D721Med (cell line): ENCODE measurements at places on chromosomes 2 and 18.

GRCh38 chr18:55900380-55900779 is 312.4 kb upstream of the TCF4 start:
- DNase-seq: no peak

- DNase-seq: no peak
Measured at GRCh38 chr2:47069628-47070154, 85.4 kb downstream of the STPG4 start.

DNA sequence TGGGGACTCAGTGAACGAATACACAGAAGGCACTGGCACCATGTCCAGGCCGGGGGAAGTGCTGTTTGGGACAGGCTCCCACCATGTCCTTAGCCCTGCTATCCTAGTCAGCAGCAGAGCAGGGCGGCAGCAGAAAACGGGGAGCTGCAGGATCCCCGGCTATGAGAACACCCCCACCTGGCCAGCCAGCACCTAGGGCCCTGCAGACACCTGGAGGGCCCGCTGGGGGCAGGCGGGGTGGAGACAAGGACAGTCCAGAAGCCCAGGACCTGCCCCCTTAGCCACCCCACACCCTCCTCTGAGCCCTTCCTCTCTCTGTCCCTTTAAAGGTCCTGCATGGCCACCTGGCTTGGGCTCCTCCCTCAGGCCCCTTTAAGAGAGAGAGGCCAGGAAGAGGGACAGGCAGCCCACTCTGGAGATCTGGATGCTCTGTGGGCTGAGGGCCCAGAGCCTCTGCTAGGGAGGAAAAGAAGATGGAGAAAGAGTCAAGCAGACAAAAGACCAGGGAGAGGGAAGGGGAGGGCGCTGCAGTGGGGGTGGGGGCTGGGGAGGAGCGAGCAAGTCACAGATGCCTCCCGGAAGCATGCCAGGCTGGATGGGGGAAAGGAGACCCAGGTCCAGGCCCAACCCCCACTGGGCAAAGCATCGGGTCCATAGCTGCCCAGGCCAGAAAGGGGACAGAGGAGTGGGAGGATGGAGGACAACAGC is 48.6 kb downstream of the BIN1 start:
- no peak for DNase-seq

DNA sequence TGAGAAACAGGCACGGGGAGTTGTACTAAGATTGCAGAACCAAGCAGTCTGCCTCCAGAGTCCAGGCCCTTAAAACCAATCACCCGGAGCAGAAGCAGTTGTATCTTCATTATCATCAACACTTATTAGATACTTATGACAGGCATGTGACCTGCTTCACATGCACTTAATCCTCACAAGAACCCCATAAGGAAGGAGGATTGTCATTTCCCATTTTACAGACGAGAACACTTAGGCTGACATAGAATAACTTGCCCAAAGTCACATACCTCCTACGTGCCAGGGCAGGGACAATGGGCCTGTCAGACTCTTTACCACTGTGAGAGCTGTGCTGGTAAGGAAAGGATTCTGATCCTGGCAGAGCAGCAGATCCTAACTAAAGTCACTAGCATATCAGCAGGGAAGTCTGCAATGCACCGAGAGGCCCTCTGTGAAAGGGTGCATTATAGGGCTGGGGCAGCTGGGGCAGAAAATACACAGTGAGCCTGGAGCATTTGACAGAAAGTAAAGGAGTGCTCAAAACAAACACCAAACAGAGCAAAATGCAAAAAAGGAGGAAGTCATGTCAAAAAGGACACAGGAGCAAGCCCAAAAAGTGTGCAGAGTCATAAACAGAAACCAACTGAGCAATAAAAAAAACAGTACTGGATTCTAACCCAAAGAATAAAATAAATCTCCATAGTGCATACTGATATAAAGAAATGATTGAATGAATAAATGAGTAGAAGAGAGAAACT is 55.9 kb upstream of the SP3 start:
- no peak for DNase-seq

- DNase-seq: no peak
Measured at GRCh38 chr2:129741165-129741564, 238.3 kb upstream of the RAB6C start.

DNA sequence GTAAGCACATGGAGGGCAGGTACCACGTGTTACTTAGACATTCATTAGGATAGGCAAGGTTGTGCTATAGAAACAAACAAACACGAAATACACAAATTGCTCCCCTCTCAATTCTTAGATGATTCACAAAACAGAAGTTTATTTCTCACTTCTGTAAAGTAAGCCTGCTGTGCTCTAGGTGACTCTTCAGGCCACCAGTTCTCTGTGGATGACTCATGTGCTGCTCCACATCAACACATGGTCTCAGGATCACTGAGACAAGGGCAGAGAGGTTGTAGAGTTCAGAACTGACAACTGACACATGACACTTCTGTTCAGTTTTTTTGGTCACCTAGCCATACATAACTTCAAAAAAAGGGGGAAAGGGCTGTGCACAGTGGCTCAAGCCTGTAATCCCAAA is 70.6 kb downstream of the DAW1 start:
- DNase-seq: no peak

DNA sequence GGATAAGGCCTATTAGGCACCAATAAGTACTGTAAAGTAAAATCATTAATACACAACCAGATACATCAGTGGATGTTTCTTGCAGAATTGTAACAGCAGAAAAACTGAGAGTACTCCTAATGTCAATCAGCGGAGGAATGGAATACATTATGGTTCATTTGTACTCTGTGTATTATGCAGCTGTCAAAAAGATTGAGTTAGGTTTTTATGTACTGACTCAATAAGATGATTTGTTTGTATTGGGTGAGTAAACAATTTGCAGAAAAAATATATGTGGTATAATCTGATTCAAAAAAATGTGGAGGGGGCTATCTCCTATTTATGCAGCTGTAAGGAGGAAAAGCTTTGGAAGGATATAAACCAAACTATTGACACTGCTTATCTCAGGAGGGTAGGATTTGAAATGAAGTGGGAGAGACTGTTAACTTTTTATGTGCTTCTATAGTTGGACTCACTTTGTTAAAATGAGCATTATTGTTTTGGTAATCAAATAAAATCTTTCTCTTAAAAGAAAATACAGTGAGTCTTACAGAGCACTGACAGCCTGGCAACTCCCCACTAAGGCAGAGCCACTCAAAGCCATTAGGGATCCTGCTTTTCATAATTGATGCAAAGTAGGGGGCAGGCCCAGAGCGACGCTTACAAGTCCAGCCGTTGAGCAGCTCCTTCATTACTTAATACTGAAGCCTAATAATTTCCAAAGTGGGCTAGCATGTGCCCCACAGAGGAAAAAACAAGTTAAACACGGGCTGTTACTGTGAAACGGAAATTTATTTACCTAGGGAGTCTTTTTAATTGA is 168.8 kb downstream of the PHLPP1 start:
- DNase-seq: no peak

DNA sequence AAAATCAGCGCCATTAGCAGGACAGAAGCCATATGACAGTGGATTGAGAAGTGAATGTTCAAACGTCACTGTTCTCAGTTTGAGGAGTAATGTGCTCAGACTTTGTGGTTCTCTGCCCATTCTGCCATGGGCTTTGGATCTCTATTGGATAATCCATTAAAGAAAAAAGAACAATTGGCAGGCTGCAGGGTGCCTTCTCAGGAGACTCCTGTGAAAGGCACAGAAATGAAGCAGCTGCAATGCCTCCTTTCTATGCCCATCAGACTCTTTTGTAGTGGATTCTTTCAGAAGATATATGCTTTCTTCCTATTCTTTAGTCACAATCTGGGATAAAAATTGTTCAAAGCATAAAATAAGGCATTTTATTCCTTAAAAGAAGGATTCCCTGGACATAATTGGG is 506.9 kb upstream of the KLHL29 start:
- no peak for DNase-seq

- DNase-seq: no peak
Measured at GRCh38 chr2:120764492-120764891, 28.8 kb downstream of the GLI2 start.

DNA sequence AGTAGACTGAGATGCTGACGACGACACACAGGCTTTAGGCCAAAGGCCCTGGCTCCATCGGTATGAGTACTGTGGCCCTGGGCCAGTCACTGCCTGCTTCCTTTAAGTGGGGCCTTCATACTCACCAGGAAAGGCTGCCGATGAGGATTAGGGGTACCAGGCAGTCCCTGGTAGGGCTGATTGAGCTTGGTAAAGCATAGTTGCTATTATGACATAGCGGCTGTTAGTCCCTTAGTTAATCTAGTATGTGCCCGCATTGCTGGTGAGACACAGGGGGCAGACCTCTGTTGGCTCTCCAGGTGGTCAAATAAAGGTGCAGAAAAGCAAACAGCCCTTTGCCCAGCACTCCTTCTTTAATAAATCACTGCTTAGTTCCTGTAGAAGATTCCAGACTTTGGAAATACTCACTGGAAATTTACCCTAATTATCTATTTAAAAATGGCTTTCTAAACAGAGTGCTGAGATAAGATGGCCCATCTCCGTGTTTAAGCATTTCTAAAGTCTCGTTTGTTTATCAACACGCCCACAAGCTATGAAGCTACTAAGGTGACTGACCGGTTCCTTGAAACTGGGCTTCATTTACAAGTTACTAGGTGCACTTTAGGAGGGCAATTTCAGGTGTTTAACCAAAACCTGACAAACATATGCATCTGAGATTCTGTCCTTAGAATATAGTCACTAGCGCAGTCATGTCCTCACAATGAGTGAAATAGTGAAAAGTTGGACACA is 8.7 kb upstream of the BIN1 start:
- no peak for DNase-seq

DNA sequence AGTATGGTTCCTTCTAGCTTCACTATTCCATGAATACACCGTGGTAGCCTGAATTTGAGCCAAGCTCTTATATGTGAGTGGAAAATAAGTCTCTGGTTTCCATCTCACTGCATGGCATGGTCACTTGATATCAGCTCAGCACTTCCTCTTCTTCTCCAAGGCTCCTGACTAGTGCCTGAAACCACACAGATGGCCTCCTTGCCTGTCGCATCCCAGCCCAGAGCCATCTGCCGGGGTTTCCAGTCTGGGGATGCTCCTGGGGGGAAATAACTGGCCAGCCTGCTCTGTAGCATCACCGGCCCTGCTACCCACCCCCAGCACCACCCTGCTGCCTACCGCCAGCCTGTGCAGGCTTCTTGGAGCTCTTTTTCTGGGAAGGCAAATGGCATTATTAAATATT is 7.7 kb upstream of the MARCHF4 start:
- no peak for DNase-seq

GRCh38 chr2:79512442-79513401 is at the start of gene CTNNA2:
TSS of gene CTNNA2 (plus strand) at chr2:79513051.
- DNase-seq: peak; percentile 47

DNA sequence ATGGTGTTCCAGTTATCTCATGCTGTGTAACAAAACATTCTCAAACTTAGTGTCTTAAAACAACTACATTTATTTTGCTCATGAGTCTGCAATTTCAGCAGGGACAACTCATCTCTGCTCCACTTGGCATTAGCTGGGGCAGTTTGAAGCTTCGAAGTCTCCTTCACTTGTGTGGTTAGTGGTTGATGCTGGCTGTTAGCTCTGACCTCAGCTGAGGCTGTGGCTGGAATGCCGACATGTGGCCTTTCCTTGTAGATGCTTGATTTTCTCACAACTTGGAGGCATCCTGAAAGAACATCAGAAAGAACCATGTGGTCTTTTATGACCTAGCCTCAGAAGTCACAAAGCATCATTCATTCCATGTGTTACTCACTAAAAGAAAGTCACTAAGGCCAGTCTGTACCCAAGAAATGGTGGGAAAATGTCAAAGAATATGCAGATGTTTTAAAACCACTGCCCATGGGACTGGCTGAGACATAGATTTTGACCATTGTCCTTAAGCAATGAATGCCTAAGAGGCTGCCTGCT is 3.8 kb upstream of the TMSB10 start:
- no peak for DNase-seq

- DNase-seq: no peak
Measured at GRCh38 chr2:31000970-31001369, 137.3 kb downstream of the GALNT14 start.

GRCh38 chr2:164620457-164620856 is 825 bp downstream of the GRB14 start:
- no peak for DNase-seq

GRCh38 chr2:181954538-181954883 is 31.1 kb upstream of the PPP1R1C start:
- no peak for DNase-seq

DNA sequence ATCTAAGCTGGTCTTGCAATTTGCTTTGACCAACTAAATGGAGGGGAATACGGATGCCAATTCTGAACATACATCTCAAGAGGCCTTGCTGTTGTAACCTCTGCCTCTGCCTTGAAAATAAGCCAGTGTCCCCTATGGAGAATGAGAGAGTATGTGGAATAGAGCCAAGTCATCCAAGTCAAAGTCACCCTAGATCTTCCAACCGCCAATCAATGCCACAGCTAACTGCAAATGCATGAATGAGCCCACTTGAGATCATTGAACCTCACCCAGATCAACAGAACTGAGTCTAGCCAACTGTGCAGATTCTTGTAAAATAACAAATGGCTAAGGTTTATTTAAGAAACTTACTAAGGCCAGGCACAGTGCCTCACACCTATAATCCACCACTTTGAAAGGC is 139.8 kb upstream of the TANK start:
- no peak for DNase-seq

GRCh38 chr2:144798034-144798433 is 278.1 kb upstream of the ZEB2 start:
- no peak for DNase-seq

GRCh38 chr2:239804161-239805042 is 220.7 kb downstream of the NDUFA10 start:
- no peak for DNase-seq

GRCh38 chr2:231326404-231326803 is 69.1 kb upstream of the B3GNT7 start:
- no peak for DNase-seq

DNA sequence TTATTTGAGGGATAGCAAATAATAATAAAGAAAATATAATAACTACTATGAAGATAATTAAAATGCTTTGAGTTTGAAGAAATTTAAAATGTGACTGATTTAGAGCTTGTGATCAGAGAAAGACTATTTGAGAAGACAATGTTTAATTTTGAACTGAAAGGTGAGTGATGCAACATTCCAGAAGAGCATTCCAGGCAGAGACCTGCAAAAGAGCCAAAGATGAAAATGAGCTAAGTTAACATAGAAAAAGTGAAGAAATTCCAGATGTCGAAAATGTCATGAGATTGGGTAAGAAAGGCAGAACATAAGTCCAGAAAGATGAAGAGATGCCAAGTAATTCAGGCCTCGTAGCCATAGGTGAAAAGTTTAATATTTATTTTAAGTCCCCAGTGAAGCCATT is 215.8 kb downstream of the FSIP2 start:
- DNase-seq: no peak

DNA sequence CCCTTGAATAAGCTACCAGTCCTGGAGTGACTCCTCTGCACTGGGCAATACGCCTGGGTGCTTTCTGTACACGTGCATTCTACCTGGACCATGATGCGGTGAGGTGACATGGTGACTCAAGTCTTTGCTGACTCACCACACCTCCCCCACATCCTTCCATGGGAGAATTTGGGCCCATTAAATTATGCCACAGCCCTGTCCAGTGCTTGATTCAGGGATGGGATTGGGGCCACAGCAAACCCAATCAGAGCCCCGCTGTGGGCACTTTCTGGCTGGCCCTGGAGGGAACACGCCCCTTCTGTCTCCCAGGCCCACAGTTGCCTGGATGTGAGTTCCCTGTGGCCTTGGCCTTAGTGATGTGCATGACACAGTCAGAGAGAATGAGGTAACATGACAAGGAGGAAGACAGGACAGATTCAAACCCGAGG is 86.9 kb downstream of the LRRC30 start:
- no peak for DNase-seq

GRCh38 chr2:46751897-46752296 is 163.7 kb downstream of the MCFD2 start:
- DNase-seq: no peak
